ENCODE measurements at places on chromosomes 3 and 15.

DNA sequence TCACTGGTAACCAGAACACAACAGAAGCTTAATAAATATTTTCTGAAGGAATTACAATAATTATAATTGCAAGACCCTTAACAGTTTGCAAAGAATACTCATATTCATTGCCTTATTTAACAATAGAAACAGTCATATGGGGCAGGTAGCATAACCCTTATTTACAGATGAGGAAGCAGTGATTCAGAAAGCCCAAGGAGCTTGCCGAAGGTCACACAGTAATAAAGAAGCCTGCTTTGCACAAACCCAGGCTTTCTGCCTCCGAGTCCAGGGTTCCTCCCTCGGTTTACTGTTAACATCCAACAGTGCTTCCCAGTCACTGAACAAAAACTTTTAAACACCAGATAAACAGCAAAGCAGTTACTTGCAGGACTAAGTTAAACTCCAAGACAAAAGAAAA lies 35.3 kb downstream of the SRGAP3 start:
- no peak for DNase-seq

GRCh38 chr3:94896994-94897393 lies 834.1 kb downstream of the NSUN3 start:
- DNase-seq, result no peak

- DNase-seq, result no peak
Measured at GRCh38 chr3:105867712-105868430, 941 bp downstream of the CBLB start.

DNA sequence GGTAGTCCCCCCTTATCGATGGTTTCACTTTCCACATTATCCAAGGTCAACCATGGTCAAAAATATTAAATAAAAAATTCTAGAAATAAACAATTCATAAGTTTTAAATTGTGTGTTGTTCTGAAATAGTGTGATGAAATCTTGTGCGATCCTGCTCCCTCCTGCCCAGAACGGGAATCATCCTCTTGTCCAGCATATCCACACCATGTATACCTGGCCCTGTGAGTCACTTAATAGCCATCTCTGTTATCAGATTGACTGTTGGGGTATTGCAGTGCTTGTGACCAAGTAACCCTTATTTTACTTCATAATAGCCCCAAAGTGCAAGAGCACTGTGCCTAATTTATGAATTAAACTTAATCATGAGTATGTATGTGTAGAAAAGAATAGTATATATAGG lies 19.1 kb downstream of the FAM81A start:
- DNase-seq, result no peak

DNA sequence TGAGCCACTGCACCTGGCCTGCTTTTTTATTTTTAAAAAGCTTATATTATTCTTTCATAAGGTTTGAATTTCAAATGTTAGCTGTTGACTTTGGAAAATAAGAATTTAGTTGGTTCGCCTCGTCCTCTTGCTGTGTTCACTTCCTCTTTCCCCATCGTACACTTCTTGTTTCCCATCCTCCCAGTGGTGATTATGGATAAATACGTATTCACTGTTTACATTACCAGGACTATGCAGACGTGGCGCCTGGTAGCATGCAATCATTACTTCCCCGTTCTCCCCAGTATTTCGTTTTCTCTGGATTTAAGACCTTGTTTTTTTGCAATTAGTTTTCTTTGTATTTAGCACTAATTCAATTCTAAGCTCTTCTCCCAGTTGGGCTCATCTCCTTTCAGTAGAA lies 70.1 kb downstream of the LMLN start:
- no peak for DNase-seq

DNA sequence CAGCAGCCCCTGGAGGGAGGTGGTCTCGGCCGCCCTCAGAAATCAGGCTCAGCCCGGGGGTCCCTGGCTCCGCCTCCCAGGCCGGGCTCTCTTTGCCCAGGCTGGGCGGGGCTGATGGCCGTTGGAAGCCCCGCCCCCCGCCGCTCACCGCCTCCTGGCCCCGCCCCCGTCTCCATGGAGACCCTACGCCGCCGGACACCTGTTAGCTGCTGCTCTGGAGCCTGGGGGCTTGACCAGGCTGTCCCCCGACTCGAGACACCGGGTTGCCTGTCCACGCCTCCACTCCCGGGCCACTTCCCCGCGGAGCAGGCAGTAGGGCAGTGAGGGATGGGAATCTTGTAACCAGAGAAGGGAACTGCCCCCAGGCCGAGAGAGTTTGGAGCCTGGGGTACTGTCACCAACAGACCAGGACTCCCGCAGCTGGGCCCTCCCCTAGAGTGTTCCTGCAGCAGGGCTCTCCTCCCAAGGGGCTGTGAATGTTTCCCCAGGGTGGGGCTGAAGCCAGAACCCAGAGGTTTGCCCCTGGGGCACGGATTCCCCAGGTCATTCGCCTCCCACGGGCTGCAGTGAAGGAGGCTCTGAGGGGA lies 27.8 kb upstream of the RPL32 start:
- DNase-seq, result no peak
